ENCODE measurements at places on chromosomes 3 and 15.

DNA sequence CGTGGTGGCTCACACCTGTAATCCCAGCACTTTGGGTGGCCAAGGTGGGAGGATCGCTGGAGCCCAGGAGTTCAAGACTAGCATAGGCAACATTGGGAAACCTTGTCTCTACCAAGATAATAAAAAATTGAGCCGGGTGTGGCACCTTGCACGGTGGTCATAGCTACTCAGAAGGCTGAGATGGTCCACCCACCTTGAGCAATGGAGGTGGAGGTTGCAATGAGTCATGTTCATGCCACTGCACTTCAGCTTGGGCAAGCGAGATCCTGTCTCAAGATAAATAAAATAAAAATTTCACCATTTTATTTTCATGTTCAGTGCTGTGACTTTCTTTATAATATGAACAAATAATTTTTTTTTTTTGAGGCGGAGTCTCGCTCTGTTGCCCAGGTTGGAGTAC, 12.5 kb downstream of the MAPK6 start:
- no peak for DNase-seq

- peak; percentile 41 for DNase-seq
Observed at GRCh38 chr3:31102196-31102879, 207.9 kb upstream of the GADL1 start.

DNA sequence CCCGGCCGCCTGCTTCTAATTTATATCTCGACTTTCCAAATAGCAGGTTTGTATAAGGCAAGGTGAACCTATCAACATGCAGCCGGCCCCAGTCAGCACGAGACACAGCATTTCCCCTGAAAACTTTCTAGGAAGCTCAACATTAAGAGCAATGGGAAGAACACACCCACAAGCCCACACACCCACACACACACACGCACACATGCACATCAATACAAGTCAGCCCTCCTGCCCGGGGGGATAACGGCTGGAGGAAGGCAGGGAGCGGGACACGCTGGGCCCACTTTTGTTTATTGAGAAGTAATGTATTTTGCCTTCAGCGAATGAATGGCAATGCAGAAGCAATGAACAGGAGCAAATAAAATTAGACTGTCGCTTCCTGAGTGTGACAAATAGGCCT, 83.5 kb downstream of the PCSK6 start:
- DNase-seq, result no peak

DNA sequence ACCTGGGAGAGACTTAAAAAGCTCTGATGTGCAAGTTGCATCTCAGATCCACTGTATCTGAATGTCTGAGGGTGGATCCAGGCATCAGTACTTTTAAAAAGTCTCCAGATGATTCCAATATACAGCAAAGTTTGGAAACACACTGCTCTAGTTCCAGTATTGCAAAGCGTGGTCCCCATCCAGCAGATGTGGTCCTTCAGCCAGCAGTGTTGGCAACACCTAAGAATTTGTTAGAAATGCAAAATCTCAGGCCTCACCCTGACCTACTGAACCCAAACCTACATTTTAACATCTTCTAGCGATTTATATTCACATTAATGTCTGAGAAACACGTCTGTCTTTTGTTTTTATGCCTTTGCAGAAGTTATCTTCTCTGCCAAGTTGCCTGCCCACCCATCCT, 32.2 kb upstream of the SGO1 start:
- no peak for DNase-seq

DNA sequence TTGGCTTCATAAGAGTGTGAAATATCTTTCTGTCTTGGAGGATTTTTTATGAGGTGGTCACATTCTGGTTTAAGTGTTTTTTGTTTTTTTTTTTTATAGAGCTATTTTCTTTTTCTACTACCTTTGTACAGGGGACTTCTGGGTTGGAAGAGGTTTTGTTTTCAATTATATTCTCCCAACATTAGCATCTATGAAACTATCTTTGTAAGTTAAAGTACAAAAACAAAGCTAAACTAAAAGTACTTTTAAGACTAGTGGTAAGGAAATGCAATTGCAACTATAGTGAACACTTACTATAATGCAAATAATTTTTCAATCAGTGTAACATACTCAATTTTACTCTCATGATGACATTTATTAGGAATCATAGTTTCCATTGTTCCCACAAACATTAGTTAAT, 688.2 kb downstream of the SI start:
- no peak for DNase-seq

- DNase-seq, result no peak
Observed at GRCh38 chr3:131795390-131796090, 239.3 kb downstream of the CPNE4 start.

DNA sequence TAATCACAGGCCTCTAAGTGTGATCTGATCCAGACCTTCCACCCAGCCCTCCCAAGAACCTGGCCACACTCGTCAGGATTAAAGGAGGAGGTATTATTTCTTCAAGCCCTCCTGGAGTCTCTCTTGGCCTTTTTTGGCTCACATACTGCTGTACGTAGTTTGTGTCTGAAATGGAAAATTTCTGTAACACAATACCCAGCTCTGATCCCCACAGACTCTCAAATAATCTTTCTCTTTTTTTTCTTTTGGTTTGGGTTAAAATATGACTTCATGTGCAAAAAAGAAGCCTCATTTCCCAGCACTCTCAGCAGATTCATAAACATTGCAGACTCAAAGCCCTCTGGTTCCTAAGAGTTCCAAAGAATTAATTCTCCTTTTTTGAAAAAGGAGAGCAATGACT, 96.5 kb upstream of the PHLDB2 start:
- no peak for DNase-seq

GRCh38 chr15:41990243-41990605, 17.9 kb upstream of the EHD4 start:
- DNase-seq, result no peak

DNA sequence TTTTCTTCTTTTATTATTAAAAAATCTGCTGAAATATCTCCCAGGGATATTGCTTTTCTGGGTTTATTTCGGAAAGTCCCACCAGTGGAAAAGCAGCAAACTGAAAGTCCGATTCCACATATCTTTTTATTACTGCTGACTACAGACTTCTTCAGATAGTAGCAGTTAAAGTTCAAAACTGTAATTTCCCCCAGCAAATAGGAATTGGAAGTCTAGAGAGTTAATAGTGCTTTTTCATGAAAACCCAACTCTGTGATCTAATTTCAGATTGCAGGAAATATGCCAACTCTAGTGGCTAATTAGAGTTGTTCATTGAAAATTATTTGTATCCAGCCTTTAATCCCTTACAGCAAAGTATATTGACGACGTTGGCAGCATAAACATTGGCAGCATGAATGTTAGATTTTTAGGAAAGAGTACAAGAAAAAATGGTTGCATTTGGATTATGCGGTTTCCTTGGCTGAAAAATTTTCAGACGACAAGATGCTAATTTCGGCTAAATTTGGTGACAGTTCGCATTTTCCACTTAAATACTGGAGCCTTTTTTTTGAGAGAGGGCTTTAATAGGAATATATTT, 472.9 kb upstream of the CBLB start:
- DNase-seq, result no peak

DNA sequence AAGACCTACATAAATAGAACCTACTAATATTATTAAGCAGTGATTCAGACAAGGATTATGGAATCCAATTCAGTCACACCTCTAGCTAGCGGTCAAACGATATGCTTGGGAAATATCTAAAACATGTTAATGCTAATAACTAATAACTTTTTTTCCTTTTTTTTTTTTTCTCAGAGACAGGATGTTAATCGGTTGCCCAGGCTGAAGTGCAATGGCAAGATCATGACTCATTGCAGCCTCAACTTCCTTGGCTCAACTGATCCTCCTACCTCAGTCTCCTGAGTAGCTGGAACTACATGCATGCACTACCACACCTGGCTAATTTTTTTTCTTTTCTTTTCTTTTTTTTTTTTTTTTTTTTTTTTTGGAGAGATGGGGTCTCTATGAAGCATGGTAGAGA, 124.1 kb downstream of the NR2E3 start:
- no peak for DNase-seq

GRCh38 chr3:158483701-158484235, 87.2 kb upstream of the MLF1 start:
- DNase-seq, result no peak

- no peak for DNase-seq
Observed at GRCh38 chr3:16279010-16279801, 14.2 kb downstream of the OXNAD1 start.

GRCh38 chr3:176914764-176915163, 282.5 kb downstream of the TBL1XR1 start:
- DNase-seq, result no peak

DNA sequence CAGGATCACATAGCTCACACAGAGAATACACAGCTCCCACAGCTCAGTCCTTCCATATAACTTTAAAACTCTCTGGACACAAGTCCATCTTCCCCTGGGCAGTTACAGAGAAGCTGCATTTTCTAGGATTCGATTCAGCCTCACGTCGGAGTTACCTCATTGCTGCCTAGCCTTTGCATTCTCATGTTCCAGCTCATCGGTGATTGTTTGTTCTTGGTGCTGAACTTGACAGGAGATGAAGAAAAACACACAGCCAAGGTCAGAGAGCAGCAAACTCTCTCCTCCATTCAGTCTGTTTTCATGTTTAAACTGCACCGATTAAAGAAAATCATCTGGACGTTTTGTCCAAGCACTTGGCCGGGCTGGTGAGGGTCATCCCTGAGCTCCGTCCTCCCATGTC, 375.5 kb upstream of the CFAP20DC start:
- DNase-seq, result no peak

- no peak for DNase-seq
Observed at GRCh38 chr3:14237457-14237856, 58.8 kb downstream of the LSM3 start.

DNA sequence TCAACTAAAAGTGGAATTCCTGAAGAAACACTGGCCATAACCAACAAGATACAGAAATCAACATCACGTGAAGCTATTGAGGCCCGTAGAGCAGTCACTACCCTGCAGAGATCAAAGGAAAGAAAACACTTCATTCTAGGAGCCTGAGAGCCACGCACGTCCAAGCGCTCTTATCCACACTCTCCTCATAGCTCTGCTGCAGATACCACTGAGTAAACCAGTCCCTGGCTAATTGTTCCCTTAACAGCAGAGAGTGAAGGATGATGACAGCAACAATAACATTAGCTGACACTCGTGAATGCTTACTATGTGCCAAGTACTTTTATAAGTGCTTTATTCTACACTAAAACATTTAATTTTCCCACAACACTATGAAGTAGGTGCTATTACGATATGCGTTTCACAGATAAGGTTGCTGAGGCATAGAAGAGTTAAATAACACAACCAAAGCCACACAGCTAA, 271.0 kb upstream of the GADL1 start:
- DNase-seq, result no peak

GRCh38 chr3:66320390-66320789, 99.6 kb downstream of the SLC25A26 start:
- no peak for DNase-seq

DNA sequence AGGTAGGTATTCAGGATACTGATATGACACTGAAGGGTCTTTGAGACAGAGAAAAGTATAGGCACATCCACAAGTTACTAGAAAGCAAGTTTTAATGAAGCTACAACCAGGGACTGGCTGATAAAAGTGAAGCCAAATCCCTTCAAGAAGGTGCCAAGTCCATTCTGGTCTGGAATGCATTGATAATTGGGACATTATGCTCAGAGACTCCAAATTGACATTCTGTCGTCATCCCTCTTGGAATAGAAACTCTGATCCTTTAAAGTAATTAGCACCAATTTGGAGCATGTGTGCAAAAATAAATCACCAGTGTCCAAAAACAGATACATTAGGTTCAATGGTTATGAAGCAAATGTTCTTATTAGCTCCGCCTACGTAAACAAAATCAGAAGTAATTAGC, 47.3 kb upstream of the BCL6 start:
- no peak for DNase-seq
